ENCODE measurements at places on chromosomes 16 and 17.

GRCh38 chr16:84180519-84181140, 6.2 kb downstream of the TAF1C start:
- no peak for DNase-seq

GRCh38 chr17:50412188-50412732, 13.8 kb upstream of the ACSF2 start:
- no peak for DNase-seq

DNA sequence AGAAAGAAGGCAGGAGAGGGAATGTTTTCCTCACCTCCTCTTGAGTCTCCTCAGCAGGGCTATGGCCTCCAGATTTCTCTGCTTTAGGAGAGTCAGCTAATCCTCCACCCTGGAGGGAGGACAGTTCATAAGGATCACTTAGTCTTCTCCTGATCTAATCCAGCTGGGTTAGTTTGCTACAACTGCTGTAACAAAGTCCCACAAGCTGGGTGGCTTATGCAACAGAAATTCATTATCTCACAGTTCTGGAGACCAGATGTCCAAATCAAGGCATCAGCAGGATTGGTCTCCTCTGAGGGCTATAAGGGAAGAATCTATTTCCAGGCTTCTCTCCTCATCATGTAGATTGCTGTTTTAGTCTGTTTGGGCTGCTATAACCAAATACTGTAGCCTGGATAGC, 40.6 kb upstream of the XYLT1 start:
- DNase-seq = no peak

DNA sequence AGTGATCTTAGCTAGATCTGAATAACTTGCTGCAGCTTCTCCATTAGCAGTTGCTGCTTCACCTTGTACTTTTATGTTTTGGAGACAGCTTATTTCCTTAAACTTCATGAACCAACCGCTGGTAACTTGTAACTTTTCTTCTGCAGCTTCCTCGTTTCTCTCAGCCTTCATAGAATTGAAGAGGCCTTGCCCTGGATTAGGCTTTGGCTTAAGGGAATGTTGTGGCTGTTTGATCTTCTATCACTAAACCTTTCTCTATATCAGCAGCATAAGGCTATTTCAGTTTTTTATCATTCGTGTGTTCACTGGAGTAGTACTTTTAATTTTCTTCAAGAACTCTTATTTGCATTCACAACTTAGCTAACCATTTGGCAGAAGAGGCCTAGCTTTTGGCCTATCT, 21.5 kb upstream of the TMEM92 start:
- DNase-seq = no peak

DNA sequence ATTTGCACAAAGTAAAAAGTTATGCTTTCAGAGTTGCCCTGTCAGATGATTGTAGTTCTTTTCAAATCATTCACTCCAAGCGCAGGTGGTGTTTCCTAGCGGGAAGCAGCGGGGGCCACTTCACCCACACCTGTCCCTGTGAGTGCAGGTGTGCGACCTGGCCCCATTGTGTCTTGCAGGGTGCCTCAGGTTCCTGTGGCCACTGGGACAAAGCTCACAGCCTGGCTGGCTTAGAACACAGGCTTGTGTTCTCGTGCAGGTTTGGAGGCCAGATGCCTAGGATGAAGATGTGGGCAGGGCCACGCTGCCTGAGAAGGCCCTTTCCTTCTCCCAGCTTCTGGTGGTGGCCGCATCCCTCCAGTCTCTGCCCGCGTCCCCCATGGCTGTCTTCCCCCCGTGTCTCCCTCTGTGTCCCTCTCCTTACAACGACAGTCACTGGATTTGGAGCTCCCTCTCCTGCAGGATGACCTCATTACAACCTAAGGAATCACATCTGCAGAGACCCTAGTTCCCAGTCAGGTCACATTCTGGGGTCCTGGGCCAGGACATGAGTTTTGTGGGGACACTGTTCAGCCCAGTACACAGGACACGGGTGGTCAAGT, 90.5 kb downstream of the NPIPB11 start:
- no peak for DNase-seq

- DNase-seq = no peak
These were observed 332.1 kb downstream of the C16orf95 start for GRCh38 chr16:86984991-86985647.

DNA sequence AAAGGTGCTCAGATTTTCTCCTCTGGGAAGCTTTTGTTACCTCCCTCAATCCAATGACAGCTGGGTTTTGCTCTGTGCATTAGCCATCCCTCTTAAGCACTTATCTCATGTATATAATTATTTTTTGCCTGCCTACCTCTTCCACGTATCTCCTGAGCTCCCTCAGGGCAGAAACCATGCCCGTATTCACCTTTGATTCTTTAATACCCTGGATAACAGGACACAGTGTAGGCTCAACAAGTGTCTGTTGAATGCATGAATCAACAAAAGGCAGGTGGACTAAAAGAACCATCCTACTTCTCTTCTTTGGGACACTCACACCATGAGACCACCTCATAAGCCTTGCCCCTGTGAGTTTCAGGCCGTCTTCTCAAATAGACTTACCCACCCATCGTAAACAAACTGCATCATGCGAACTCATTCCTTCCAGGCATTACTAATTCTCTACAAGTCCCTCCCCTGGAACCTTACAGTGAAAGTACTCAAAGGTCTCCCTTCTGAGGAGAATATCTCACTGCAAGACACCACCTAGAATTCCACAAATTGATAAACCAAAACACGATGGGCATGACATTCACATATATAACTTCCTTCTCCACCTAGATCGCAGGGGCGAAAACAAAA, 3.2 kb downstream of the ARHGAP17 start:
- no peak for DNase-seq

GRCh38 chr16:2190659-2191445, 5.6 kb downstream of the CASKIN1 start:
- DNase-seq = no peak

GRCh38 chr17:75807861-75808260, 23.3 kb downstream of the UNK start:
- DNase-seq = no peak

DNA sequence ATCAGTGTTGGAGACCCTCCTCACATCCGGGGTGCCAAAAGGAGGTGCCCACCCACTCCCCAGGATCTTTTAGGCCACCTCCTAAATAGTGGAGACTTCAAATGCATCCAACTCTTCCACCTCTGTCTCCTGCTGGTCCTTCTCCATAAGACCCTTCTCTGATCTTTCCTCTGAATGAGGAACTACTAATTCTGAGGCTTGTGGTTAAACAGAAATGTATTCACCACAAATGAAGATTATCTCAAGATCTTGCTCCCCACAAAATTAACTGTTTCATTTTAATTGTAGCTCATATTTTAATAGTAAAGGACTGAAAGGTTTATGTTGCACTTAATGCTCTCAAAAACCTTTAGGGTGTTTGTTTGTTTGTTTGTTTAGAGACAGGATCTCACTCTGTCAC, 34.1 kb downstream of the TLE7 start:
- no peak for DNase-seq

DNA sequence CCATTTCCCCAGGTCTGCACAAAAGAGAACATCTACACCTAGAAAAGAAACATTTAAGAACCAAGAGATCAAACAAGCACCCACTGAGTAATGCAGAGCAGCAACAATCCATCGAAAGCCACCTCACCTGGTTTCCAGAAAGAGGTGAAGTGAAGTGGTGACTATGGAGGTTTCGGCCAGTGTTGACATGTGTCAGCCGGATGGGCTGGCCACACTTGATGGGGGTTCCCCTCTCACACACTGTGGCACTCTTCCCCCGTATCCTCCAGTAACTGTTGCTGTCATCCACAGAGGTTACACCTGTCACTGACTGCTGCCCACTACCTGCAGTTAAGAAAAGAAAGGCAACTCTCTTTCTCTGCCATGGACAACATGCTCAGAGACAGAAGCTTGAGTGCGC, 6.5 kb downstream of the SDF2 start:
- no peak for DNase-seq

- peak; percentile 78 for DNase-seq
These were observed 16.2 kb downstream of the CHST4 start for GRCh38 chr16:71542377-71542776.

GRCh38 chr16:83418565-83418964, 389.2 kb upstream of the HSBP1 start:
- no peak for DNase-seq

- no peak for DNase-seq
These were observed 53.2 kb downstream of the BAHCC1 start for GRCh38 chr17:81448442-81448841.

DNA sequence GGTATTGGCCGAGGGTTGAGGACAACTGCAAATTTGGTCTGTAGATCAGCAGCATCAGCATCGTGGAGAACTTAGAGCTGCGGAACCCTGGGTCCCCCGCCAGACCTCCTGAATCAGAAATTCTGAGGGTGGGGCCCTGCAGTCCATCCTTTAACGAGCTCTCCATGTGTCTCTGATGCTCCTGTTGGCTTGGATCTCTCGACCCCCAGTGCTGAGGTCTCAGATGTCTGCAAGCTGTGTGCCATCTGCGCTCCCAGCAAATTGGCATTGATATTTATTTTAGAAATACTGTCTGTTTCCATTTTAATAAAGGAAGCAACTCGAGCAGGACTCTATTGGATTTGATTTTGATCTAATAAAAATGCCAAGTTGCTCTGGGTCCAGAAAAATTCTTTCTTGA, 250.0 kb downstream of the KATNIP start:
- no peak for DNase-seq

- DNase-seq = no peak
These were observed 1.9 kb downstream of the GLIS2 start for GRCh38 chr16:4317532-4318450.

DNA sequence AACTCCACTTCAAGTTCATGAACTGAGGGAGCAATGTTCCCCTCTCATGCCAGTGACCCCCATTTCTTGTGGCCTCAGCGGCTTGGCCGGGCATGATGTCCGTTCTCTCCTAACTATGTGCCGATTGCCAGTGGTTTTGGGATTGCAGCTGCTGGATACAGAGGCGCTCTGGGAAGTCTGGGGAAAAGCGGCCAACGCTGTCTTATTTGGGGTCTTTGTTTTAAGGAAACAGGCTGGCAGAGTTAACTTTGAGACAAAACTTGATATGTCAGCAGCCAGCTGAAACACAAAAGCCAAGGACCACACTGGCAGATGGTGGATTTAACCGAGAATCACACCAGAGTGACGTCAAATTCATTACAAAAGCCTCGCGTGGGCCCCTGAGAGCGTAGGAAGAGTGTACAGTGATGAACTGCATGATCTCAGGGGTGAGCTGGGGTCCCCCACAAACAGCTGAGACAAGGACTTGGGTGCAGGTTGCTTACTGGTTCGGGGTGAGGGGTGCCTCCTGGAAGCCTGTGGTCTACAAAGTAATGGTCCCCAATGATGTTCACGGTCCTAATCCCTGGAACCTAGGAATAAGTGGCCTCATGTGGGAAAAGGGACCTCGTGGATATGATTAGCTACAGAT, 180.4 kb downstream of the IRF8 start:
- no peak for DNase-seq

DNA sequence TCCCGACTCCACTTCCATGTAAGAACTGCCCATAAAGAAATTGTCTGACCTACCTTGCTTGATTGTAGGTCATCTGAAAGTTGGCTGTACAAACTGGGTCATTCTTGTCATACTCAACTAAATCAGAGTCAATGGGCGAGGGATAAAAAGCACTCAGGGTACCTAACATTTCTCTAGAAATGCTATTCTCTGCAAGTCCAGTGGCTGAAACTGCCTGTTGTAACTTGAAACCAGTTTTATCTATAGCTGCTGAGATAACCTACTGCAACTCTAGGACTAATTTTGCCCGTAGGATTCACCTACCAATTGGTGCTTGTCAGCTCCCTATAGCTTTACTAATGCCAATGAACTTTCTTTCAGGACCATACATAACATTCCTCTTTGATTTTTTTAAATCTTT, 100.1 kb upstream of the GRIN2A start:
- no peak for DNase-seq

- DNase-seq = no peak
These were observed 19.3 kb downstream of the ZNF750 start for GRCh38 chr17:82820278-82821251.

- no peak for DNase-seq
These were observed 19.8 kb downstream of the MIEF2 start for GRCh38 chr17:18280249-18280648.

DNA sequence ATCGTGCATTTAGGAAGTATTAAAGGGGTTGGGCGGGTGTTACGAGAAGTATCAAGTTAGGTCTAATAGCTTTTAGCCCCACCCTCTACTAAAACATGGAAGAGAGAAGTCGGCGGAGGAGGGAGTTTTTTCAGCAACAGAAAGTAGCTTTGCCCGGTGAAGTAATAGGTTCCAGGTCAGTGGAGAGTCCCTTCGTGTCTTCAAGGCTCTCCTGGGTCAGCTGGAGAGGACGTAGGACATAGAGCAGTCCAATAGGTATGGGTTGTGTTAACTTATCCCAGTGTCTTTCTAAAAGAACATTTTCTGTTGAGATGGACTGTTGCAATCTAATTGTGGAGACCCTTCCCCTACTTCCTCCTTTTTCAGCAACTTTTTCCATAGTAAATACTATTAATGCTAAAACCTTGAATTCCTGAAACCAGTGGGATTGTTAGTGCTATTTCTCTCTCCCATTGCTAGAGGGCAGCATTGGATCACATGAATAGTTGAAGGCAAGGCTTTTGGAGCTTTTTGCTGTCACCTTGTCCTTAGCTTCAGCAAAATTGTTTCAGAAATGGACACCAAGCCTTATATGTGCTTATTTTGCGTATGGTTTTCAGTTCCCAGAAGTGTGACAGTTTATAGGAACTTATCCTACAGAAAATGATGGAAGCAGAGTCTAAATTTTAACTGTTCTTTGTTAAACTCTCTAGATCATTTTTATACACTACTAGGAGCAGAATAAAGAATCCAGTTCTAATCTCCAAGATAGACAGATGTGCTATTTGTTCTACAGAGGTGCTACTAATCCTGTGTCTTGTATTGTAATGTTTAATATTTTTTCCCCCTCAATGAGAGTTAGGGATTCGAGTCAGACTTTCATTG, 38.4 kb downstream of the UTP18 start:
- peak; percentile 23 for DNase-seq

DNA sequence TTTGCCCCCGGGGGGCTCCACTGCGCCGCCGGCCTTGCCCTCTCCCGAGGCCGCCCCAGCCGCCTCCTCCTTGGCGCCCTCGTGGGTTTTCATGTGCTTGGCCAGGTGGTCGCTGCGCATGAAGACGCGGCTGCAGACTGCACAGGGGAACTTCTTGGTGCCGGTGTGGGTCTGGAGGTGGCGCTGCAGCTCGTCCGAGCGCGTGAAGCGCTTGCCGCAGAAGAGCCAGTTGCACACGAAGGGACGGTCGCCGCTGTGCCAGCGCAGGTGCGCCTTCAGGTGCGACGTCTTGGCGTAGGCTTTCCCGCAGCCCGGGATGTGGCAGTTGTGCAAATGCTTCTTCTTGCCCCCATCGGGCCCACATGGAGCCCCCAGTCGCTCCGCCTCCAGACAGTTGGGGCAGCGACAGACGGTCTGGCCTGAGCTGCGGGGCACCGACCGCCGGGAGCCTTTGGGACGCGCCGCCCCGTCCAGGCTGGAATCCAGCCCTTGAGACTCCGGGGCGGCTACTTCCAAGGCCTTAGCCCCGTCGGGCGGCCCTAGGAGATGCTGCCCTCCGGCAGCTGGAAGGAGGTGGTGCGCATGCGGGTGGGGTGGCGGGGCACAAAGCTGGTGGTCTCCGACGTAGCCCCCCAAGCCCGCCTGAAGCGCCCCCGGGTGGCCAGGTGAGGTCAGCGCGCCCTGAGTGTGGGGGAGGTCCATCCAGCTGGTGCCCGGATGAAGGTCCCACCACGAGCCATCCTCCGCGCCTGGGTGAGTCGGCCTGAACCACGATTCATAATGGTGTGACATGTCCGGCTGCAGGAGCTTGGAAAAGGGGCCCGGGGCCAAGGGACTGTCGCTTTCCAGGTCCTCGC, 3.4 kb downstream of the SP6 start:
- DNase-seq = no peak

Data from endothelial cell (in vitro differentiated cells).